Breast epithelium (tissue), 4 donors: ENCODE measurements at places on chromosomes 2 and 18. TPM values are rescaled to one million over a fixed set of nuclear protein-coding genes. Genes with fewer than 3 reads are reported as not detected.

DNA sequence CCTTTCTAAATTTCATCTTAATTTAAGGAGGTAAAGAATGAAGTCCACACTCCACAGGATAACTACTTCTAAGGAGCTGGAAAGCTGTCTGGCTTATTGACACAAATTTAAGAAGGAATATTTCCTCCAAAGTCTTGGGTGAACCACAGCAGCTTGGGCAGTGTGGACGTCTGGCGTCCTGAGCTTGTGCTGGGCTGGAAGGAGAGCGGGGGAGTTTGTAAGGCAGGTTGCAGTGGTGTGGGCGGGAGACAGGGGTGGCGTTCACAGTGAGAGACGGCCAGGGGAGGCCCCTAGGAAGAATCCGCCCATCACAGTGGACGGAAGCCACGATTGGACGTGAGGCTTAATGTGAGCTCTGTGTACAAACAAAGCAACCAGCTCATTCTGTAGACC, 25.7 kb downstream of the ADI1 start:
- H3K4me3 ChIP-seq, result no peak overlapping the region
- H3K36me3 ChIP-seq, result no peaks in the 10 kb centered on the region
- no peaks in the 10 kb centered on the region for H3K4me1 ChIP-seq
- H3K27me3 ChIP-seq, result no peaks in the 10 kb centered on the region
- DNase-seq, result no peak

Gene TRPM8
- not detected for total RNA-seq

DNA sequence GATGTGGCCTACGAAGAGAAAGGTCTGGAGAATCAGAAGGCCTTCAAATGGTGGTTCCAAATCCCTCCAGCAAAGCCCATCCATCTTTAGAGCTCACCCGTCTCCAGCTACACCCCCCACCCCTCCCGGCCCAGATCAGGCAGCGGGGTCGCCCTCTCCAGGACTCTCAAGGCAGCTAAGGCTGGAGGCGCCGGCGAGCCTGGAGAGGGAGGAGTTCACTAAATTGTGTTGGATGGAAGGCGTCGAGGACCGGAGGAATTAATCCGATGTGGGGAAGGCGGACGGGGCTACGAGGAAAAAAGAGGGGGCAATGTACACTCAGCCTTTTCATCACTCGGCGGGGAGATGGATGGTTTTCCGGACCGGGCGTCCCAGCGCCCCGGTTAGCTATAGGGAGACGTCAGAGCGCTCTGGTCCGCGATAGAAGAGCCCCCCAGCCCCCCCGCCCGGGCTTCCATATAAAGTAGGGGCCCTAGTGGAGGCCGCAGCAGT, at the start of gene GRP:
Gene GRP, plus strand, starts transcription at position 487 of the 492 bp plus-strand sequence. CDS start 108 bp downstream, outside the sequence.
- no peak for DNase-seq
- no peaks in the 10 kb centered on the region for H3K4me1 ChIP-seq
- peaks cover 3% of the 10 kb centered on the region for H3K27me3 ChIP-seq
- no peaks in the 10 kb centered on the region for H3K36me3 ChIP-seq
- peak within 1 kb of the TSS; percentile 33 for H3K27ac ChIP-seq

DNA sequence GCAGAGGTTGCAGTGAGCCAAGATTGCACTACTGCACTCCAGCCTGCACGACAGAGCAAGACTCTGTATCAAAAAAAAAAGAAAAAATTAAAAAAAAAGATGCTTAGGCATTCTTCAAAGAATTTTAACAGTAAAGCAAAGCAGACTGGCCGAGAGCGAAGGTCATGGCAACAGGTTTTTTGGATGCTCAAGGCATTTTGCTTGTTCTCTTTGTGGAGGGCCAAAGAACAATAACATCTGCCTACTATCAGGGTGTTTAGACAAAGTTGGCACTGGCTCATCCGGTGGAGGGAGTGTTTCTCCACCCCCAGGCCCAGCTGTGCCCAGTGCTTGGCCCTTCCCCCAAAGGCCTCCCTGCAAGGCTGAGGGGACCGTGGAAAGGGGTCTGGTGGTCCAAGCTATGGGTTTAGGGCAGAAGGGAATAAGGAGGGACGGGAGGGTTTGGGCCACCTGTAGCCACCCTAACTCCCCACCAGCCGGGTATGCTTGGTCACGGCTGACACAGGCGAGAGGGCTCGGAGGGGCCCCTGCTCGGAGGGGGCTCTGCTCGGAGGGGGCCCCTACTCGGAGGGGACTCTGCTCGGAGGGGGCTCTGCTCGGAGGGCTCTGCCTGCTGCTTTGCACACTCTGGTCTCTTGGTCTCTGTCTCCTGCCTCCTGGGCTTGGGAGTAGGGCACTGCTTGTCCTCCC, 26.7 kb upstream of the ALLC start:
- no peak overlapping the region for H3K4me3 ChIP-seq
- no peaks in the 10 kb centered on the region for H3K27me3 ChIP-seq
- no peak overlapping the region for H3K27ac ChIP-seq
- H3K4me1 ChIP-seq, result no peaks in the 10 kb centered on the region
- no peaks in the 10 kb centered on the region for H3K36me3 ChIP-seq
- no peak for DNase-seq

Gene CXCR1
- total RNA-seq, result 0.16 TPM

- H3K27ac ChIP-seq, result no peak overlapping the region
- H3K27me3 ChIP-seq, result no peaks in the 10 kb centered on the region
- no peaks in the 10 kb centered on the region for H3K36me3 ChIP-seq
- H3K4me1 ChIP-seq, result peaks cover 3% of the 10 kb centered on the region
- H3K4me3 ChIP-seq, result no peak overlapping the region
Observed at GRCh38 chr2:237571551-237571950, 5.2 kb downstream of the PRLH start.

Gene GALNT5
- 1.6 TPM for total RNA-seq

DNA sequence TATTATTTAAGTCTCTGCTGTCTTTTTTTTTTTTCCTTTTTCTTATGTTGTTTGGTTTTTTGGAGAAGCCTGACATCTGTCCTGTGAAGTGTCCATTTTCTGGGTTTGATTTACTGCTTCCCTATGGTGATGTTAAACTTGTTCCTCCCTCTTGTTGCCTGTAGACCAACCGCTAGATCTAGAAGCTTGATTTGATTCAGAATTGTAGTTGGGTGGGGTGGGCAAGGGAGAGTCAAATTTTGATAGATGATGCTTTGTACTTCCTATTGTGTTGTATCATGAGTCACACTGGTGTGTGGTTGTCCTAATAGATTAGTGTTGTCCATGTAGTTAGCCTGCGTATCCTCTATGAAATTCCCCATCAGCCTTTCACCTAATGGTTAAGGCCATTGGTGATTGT, 35.4 kb downstream of the CAB39 start:
- H3K4me3 ChIP-seq, result no peak overlapping the region
- H3K27me3 ChIP-seq, result no peaks in the 10 kb centered on the region
- no peaks in the 10 kb centered on the region for H3K4me1 ChIP-seq

DNA sequence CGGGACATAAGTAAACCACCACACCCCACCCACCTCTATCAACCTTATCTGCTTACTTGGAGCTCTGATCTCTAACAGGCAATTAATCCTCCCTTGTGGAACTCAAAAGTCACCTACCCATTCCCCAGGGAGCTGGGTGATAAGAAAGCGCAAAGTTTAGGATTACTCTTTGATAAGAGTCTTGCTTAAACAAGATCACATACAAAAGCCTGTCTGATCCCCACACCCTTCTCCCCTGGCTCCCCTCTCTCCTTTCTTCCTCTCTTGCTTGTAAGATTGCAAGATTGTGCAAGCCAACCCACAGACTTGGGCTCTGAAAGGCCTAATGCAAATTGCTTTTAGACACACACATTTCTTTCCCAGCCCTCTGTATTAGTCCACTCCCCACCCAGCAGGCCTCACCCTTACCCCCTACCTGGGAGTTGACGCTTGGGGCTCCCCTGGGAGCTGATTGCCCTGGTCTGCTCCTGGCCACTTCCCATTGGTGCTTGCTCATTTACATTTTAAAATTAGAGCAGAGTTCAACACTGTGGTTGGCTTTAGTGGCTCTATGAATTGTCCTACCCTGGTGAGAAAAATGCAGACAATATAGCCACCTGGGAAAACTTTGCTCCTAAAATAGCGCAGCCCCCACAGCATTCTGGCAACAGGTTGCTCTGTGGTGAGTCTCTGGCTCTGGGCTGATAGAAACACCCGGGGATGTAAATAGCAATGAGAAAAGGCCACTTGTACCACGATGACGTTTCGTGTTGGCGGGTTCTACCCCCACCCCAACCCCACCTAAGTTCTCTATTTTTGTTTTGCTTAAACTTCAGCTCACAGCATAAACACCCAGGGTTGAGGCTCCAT, 92.8 kb upstream of the MSH2 start:
- H3K27me3 ChIP-seq, result no peaks in the 10 kb centered on the region
- peak overlapping the region; percentile 92 for H3K27ac ChIP-seq
- H3K4me3 ChIP-seq, result peak overlapping the region; percentile 44
- H3K4me1 ChIP-seq, result no peaks in the 10 kb centered on the region
- DNase-seq, result no peak

DNA sequence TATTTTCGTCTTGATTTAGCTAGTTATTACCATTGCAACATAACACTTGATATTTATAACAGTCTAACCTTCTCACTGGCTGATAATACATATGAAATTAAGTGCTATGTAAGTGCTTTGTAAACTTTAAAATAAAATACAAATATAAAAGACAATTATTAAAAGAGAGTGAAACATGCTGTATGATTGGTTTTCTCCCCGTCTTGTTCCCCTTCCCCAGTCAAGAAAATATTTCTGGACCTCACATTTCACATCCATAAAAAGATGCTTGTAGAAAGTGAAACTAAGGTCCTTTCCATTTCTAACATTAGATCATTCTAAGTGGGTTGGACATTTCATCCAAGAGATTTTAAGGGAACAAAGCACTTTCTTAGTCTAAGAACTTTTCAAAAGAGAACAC, 310.2 kb upstream of the LRATD1 start:
- no peaks in the 10 kb centered on the region for H3K36me3 ChIP-seq
- H3K4me1 ChIP-seq, result no peaks in the 10 kb centered on the region
- no peak for DNase-seq
- H3K4me3 ChIP-seq, result no peak overlapping the region
- H3K27ac ChIP-seq, result no peak overlapping the region
- no peaks in the 10 kb centered on the region for H3K27me3 ChIP-seq

GRCh38 chr2:230244211-230244610, 18.7 kb downstream of the SP140 start:
- H3K27me3 ChIP-seq, result no peaks in the 10 kb centered on the region
- H3K27ac ChIP-seq, result no peak overlapping the region
- H3K4me3 ChIP-seq, result no peak overlapping the region
- no peak for DNase-seq

- peaks cover 10% of the 10 kb centered on the region for H3K4me1 ChIP-seq
- H3K4me3 ChIP-seq, result peak overlapping the region; percentile 28
- DNase-seq, result no peak
Observed at GRCh38 chr2:96874198-96874831, 4.4 kb upstream of the SEMA4C start.

GRCh38 chr2:36650031-36650829, 46.3 kb upstream of the VIT start:
- H3K27ac ChIP-seq, result peak overlapping the region; percentile 68
- no peak overlapping the region for H3K4me3 ChIP-seq
- H3K4me1 ChIP-seq, result no peaks in the 10 kb centered on the region
- DNase-seq, result peak; percentile 53
- no peaks in the 10 kb centered on the region for H3K36me3 ChIP-seq
- no peaks in the 10 kb centered on the region for H3K27me3 ChIP-seq

Gene HOXD8
- total RNA-seq, result 13.8 TPM

GRCh38 chr18:46460754-46461153, 196.3 kb downstream of the LOXHD1 start:
- H3K4me3 ChIP-seq, result no peak overlapping the region
- H3K27me3 ChIP-seq, result no peaks in the 10 kb centered on the region
- no peak for DNase-seq

Gene GALR1
- total RNA-seq, result under 0.01 TPM

Gene SH3RF3
- total RNA-seq, result 5.6 TPM
